GM12865 (cell line): ENCODE measurements at places on chromosomes 4 and X.

DNA sequence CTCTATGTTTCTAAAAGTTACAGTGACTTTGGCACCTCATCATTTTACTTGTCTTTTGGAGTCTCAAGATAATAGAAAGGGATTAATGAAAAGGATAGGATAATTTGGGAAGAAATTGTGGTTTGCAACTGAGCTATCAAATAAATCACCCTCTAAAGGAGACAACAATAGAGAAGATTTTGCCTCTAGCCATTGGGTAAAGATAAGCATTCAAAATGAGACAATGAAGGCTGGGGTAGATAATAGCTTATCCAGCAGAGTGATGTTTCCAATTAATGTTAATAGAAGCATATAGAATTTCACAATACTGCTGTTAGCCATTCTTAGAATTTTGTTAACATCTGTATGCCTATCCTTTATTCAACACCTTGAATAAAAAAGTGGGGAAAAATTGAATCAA is 1177.6 kb downstream of the ADGRL3 start:
- DNase-seq, result no peak

DNA sequence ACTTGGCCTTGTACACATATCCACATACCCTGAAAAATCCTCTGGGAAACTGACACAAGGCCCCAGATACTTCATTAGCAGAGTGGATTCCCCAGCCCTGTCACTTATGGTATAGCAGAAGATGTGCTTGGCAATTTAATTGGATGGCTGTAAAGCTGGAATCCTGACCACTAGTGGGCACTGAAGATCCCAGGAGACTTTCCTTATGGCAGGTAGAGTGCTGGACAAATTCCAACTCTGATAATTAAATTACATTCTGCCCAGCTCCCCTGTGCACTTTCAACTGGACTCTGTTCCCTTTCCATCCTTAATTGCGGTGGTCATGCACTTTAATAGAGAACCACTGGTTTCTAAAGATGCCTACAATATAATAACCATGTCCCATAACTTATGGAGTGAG is 119.8 kb downstream of the DCK start:
- DNase-seq, result no peak

- no peak for DNase-seq
Measured at GRCh38 chrX:20653070-20653469, 386.4 kb upstream of the RPS6KA3 start.

GRCh38 chr4:152322656-152323055 is 213.2 kb downstream of the FBXW7 start:
- no peak for DNase-seq

DNA sequence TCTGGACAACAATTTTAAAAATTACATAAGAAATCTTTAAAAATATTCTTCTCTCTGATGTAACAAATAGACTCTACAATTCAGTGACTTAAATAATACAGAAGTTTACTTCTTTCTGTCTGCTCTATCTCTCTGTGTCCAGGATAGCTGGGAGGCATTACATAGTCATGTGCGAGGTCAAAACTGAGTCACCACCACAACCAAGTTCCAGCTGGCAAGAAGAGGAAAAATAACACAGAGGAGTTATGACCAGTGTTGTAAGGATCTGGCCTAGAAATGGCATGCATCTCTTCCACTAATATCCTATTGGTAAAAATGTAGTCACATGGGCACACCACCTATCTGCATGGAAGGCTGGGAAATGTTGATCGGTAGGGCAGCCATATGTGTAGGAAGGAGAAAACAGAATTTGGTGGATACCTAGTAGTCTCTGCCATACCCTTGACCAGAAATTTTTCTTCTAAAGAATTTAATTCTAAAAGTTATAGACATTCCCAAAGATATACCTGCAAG is 39.4 kb upstream of the WDFY3 start:
- no peak for DNase-seq

- no peak for DNase-seq
Measured at GRCh38 chrX:49233176-49233575, at the start of gene CACNA1F. Gene CACNA1F (minus strand): TSS chrX:49233340. CDS start chrX:49233309, 31 bp downstream.
